ENCODE measurements at places on chromosomes 6 and 20.

- DNase-seq = no peak
Observed at GRCh38 chr6:128932061-128932460, 49.1 kb downstream of the LAMA2 start.

GRCh38 chr20:55893031-55893430 lies 112.3 kb downstream of the CBLN4 start:
- no peak for DNase-seq

DNA sequence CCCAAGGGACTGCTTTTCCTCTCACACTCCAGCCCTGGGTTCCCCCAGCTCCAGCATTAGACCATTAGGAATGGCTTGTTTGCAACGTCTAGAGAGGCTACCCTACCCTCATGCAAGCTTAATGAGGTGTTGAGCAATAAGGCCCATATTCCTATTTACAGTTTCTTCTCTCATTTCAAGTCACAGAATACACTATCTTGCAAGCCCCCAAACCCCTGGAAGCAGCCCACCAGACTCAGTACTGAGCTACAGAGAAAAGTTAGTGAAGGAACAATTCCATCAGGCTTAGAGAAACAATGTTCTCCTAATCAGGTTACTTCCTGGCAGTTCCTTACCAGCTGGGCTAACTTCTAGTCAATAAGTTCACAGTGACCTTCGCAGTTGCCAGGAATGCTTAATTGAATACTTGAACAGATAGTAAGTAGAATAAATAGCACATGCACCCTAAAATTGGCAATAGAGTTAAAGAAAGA lies 606.5 kb upstream of the NOX3 start:
- DNase-seq = no peak

GRCh38 chr6:149366267-149366921 lies 33.7 kb upstream of the SUMO4 start:
- DNase-seq = no peak

GRCh38 chr6:85449388-85449817 lies 480 bp upstream of the NT5E start:
- DNase-seq = no peak

GRCh38 chr6:137870744-137871247 lies 3.7 kb downstream of the TNFAIP3 start:
- DNase-seq = no peak

- DNase-seq = no peak
Observed at GRCh38 chr6:41455410-41455809, 90.8 kb upstream of the FOXP4 start.

GRCh38 chr6:168045141-168045691 lies 33.8 kb downstream of the FRMD1 start:
- no peak for DNase-seq

GRCh38 chr20:52047811-52048764 lies 143.5 kb downstream of the ZFP64 start:
- no peak for DNase-seq

- DNase-seq = no peak
Observed at GRCh38 chr6:125257351-125257750, 44.4 kb downstream of the HDDC2 start.

DNA sequence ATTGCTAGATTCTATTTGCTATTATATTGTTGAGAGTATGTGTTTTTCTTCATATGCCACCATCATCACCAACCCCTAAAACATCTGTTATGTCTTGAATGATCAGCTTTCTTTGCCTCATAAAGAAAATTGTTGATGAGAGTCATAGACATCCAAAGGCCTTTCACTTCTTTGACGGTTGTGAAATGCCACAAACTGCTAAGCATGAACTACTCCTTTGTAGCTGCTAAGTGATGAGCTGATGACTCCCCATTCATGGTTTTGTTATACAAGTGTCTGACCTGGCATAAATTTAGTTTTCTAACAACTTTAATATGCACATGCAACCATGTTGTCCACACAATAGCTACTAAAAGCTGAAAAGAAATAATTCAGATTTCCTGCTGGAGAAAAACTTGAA lies 684 bp upstream of the MED23 start:
- DNase-seq = no peak

GRCh38 chr20:51183451-51183850 lies 160.5 kb upstream of the KCNG1 start:
- DNase-seq = no peak

DNA sequence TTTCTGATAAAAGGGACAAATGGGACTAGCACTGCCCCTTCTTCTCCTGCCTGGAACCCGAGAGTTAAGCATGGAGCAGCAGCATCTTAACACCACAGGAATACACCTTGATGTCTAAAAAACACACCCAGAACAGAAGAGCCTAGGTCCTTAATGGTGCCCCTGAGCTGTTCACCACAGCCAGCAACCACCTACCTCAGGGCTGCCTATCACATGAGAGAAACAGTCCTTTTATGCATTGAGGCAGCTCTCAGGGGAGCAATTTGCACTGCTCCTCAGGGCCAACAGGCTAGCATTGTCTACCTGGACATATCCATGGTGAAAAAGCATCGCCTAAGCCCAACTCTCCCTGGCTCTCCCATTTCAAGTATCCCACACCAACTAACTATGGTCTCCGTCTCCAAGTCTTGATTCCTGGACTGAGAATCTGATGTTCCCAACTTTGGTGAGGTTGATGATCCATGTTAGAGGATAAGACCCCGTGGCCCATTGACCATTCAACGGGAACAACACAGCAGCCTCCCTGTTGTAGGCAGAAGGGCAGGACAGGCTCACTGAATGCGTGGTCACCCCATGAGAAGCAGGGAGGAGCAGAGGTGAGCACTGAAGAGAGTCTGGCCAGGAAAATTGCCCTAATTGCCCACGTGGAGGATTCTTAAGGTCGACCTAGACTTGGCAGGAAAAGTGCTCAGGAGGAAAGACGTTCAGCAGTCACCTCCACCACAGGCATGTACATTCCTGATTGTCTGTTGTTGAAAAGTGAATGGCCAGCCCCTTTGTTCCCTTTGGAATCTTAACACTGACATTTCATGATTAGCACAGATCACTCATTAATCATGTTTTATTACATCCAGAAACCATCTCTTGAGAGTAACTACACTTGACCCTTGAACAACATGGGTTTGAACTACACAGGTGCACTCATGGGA lies 4.2 kb upstream of the APMAP start:
- DNase-seq = no peak

DNA sequence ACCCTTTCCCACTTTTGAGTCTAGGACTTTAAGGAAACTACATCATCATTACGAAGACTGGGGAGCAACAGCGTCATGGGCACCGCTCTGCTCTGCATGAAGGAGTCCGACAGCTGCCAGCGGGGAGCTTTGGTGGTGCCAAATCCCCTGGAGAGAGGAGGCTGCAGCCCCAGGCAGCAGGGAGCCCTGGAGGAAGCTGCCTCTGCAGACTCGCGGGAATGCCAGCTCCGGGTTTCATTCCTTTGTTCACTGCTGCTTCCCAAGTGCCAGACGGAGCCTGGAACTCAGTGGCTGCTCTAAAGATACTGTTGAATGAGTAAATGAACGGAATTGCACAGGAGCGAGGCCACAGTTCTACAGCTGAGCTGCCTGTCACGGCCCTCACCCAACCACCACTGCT lies 196.5 kb upstream of the THBS2 start:
- no peak for DNase-seq

GRCh38 chr20:47524015-47524784 lies 22.5 kb downstream of the NCOA3 start:
- no peak for DNase-seq

DNA sequence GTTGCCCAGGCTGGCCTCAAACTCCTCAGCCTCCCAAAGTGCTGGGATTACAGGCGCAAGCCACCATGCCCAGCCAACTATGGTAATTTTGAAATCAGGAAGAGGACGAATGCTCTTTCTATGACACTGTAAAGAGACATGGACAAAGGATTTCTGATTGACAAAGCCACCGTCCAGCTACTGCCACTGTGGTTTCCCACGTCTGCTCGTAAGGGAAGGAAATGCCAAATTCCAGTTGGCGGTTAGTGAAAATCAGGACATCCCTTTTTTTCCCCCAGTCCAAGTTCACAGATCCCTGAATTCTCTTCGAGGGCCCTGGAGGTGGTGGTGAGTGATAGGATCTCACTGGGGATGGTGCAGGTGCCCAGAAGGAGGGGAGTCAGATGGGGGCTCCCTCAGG lies 31.2 kb downstream of the SNAI1 start:
- no peak for DNase-seq

GRCh38 chr6:47234266-47234933 lies 75.3 kb downstream of the TNFRSF21 start:
- no peak for DNase-seq

- no peak for DNase-seq
Observed at GRCh38 chr6:147406783-147407182, 101.7 kb upstream of the SAMD5 start.

DNA sequence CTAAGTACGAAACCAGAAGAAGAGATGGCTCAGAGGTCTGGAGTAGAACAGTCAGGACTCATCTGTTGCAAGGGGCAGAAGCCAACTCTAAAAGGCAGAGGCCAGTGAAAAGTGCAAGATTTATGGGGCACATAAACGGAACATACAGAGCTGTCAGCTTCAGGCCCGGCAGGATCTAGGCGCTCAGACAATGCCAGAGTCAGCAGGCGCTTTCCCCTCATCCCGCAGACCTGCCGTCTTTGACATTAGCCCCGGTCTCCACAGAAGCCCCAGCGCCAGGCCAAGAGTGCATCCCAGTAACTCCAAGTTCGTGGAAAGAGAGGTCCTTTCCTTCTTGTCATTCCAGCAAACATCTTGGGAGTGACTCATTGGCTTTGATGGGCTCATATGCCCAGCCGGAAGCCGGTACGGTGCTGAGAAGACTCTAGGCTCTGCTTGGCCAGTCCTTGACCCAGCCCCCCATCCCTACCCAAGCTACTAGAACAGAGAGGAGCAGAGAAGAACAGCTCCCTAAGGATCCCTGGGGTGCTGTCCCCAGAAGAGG lies 260.9 kb downstream of the TAF4 start:
- no peak for DNase-seq

DNA sequence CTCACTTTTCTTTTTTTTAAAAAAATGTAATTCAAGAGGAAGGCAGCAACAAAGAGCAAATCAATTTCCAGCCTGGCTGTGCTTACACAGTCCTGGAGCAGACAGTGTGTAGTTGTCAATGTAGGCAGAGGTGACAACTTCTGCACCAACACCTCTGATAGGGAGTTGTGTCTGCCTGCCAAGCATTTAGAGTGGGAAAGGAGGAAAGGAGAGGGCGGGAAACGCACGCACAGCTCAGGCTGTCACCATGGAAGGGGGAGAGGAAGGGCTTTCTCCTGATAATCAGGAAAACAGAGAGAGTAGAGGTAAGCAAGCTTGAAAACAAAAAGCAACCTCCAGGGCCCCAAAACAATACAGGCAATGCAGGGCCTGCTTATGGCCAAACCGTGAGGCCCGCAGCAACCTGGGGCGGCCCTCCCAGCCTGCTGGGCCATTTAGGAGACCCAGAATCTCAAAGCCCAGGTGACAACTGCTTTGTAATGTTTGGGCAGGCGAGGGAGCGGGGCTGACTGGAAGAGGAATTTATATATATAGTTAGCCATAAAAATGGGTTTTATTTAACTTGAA lies 41.5 kb upstream of the GFOD1 start:
- DNase-seq = no peak

GRCh38 chr6:1144842-1145767 lies 166.8 kb upstream of the FOXQ1 start:
- peak; percentile 50 for DNase-seq

- DNase-seq = no peak
Observed at GRCh38 chr6:158072083-158072721, 90.5 kb downstream of the SYNJ2 start.

DNA sequence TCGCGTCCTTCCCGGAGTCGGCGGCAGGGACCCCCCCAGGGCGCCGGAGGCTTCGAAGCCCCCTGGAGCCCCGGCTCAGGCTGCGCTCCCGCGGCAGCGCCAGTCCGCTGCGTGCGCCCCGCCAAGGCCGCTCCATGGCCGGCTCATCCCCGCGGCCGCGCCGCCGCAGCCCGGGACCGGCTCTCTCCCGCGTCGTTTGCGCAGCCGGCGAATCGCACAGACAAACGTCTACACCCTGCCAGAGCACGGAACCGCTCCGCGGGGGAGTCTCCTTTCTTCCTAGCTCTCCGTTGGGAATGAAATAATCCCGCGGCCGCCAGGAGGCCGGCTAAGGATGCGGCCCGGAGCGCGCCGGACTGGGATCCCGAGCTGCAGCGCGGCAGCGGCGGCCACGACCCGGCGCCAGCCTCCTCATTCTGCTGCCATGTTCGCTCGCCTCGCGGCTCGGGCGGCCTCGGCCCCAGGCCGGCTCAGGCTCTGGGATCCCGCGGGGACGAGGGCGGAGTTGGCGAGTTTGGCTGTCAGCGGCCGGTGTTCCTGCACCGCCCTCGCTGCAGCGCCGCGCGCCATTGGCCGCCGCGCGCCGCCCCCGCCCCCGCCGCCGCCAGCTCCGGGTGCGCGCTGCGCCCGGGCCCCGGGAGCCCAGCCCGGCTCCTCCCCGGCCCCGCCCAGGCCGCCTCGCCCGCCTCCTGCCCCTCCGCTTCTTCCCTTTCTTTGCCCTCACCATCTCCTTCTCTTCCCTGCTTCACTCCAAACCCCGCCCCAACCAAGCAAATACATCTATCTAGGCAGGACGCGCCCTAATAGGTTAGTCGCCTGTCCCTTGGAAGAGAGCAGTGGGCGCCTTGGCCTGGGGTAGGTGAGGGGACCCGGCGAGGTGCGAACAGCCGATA lies at the start of gene GFOD1:
GFOD1 (minus strand) TSS at position 479 of the 893 bp plus-strand sequence. CDS start 710 bp downstream, outside the sequence.
- no peak for DNase-seq

DNA sequence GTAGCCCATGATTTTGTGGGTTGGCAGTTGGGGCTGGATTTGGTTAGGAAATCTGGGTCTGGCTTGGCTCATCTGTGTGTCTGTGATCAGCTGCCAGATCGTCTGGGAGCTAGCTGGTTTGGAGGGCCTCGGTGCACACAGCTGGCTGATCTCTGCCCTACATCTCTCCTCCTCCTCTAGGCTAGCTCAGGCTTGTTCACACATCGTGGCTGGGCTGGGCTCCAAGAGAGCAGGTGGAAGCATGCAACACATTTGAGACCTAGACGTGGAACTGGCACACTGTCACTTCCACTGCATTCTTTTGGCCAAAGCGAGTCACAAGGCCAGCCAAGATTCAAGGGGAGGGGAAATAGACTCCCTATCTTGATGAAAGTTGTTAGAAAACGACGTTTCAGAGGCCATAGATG lies 15.9 kb downstream of the NDUFAF5 start:
- DNase-seq = peak; percentile 31

DNA sequence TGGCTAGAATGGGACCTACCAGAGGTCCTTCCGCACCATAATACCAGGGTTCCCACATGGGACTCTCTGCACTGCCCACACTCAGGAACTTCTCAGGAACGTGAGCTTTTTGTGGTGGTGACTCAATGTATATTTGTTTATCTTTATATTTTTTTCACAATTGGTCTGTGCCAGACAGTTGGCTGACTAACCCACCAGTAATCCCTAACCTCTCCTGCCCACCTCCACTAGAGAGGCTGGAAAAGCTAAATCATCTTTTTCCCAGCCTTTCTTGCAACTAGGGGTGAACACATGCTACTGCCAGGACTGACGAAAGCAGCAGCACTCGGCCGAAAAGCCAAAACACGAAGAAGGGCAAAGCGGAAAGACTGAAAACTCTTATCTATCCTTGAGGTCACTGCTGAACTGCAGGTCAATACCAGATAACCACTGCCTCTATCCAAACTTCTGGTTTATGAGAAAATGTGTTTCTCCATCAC lies 112.9 kb downstream of the TRERF1 start:
- DNase-seq = peak; percentile 98

Data from AG04449 (cell line).